ENCODE measurements at places on chromosomes 7 and 10.

- no peak for DNase-seq
Observed at GRCh38 chr10:24091256-24091655, 117.7 kb upstream of the KIAA1217 start.

- no peak for DNase-seq
Observed at GRCh38 chr7:17005271-17005670, 123.5 kb upstream of the AGR3 start.

GRCh38 chr10:97546456-97547270, 25.9 kb upstream of the ANKRD2 start:
- DNase-seq, result no peak

DNA sequence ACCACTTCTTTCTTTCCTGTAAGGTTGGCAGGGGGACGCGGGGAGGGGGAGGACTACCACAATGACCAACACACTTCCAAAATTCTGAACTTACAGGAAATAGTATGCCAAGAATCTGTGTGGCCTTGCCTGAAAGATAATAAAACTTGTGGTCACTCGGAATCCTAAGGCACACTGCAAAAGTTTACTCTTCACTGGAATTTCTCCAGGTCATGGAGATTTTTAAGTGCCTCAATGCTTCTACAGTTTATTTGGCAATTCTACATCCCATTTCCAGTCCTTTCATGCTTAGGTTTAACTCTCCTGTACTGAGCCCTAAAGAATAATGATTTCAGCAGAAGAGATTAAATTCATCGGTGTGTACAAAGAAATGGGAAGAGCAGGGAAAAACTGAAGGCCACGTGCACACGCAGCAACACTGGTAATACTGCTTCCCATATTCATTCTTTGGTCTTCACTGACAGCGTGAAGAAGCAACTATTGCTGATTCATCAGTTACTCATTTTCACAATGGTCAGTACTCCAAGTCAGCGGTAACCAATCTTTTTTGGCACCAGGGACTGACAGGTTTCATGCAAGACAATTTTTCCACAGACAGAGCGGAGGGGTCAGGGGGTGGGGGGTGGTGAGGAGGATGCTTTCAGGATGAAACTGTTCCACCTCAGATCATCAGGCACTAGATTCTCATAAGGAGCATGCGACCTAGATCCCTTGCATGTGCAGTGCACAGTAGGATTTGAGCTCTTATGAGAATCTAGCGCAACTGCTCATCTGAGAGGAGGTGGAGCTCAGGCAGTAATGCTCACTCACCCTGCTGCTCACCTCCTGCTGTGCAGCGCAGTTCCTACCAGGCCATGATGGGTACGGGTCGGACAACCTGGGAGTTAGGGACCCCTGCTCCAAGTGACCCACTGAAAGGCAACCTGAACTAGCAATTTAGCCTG, 9.8 kb downstream of the LARP4B start:
- DNase-seq, result no peak

DNA sequence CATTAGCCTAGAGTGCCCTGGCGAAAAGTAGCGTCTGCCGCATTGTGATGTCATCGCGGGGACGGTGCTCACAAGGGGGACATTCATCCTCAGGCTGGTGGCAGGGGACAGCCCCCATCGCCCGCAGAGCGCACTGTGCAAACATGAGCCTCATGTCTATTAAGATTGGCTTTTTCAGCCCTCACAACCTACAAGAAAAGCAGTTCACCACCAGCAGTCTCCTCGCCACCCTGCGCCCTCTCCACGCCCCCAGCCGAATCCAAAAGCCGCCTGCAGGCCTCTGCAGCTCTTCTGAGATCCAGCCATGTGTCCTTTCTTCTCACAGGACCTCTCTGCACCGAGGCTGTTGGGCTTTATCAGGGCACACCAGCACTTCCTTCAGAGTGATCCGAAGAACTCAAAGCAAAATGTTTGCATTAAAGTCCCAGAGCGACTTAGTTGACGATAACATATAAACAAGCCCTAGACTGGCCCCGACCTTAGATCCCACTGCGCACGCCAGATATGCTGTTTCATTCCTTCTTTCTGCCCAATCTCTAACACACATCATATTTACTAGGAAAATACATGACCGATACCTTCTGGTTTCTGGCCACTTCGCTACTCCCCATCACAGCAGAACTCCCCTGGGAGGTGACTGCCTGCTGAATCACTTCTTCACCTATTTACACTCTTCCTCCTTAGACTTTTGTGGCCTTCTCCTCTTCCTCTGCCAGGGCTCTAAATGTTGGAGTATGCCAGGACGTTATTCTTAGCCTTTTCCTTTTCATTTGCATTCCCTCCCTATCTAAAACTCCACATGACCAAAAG, 206.0 kb upstream of the SH2B2 start:
- no peak for DNase-seq

DNA sequence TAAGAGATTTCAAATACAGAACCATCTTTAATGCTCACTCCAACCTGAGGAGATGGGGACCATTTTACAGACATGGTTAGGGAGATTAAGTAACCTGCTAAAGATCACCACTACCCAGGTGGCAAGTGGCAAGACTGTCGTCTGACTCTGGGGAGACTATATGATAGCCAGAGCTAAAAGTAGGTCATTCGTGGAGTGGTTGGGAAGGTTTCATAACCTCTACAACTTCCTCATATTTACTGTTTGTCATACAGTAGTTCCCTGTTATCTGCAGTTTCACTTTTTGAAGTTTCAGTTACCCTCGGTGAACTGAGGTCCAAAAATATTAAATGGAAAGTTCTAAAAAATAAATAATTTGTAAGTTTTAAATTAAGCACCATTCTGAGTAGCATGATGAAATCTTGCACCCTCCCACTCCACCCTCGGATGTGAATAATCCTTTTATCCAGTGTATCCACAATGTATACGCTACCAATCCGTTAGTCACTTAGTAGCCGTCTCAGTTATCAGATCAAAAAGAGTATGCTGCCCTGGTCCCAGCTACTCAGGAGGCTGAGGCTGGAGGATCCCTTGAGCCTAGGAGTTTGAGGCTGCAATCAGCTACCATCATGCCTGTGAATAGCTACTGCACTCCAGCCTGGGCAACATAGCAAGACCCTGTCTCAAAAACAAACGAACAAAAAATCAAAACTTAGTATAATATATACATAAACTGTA, 14.9 kb upstream of the LGI1 start:
- no peak for DNase-seq

GRCh38 chr10:21534604-21535493, 817 bp downstream of the MLLT10 start:
- peak; percentile 36 for DNase-seq

DNA sequence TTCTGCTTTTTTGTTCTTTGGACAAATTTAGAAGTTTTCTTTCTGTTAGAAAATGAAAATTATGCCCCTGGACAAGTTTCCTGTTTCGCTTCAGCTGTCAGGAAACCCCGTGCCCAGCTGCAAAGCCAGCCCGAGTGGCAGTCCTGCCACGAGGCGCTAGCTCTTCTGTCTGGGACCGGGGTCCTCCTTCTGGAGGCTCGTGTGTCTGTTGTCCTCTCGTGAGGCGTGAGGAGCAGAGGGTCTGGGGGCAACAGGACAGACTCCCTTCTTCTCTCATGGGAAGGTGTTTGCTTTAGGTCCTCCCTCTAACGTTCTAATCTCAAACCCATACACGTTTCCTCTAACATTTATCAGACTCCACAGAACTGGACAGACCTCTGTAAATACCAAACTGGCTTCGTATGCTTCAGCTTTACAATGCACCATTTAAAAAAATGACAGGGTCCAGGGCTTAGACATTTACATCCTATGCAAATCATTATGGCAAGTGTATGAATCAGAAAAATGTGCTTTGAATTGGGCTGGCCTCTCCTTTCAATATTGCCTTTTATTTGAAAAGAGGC, 184.5 kb upstream of the SHH start:
- no peak for DNase-seq

- no peak for DNase-seq
Observed at GRCh38 chr7:18536486-18536885, 40.9 kb downstream of the HDAC9 start.

- no peak for DNase-seq
Observed at GRCh38 chr7:122919643-122920181, 33.5 kb upstream of the CADPS2 start.

GRCh38 chr7:28155964-28156363, 24.6 kb downstream of the JAZF1 start:
- DNase-seq, result no peak

DNA sequence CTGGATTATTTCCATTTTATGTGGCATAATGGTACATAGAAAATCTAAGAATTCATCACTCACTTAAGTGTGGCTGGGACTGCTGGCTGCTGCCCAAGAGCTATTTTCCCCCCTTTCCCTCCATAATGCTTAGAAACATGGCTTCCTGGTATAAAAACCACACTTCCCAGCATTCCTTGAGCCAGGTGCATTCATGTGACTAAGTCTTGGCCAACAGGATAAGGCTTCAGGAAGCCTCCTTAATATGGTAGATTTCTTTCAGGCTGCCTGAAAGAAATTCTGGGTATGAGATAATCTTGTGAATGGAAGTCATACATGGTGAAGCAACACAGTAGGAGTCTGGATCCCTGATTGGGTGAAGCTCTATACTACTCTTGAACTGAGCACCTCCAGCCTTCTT, 178.0 kb downstream of the JAZF1 start:
- no peak for DNase-seq

DNA sequence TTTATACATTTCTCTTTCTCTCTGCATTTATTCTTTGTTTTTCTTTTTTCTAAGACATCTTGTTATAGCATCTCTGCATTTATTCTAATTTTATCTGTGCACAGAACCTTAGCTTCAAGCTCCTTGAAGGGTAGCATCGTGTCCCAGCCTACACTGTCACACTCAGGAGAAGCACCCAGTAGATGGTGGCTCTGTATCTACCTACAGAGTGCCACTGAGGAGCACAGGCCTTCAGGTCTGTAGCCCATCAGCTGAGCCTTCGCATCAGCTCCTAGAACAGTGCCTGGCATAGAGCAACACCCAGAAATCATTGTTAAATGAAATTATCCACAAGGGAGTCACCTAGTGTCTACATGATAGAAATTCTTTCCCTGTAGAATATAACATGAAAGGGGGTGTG, 203.0 kb upstream of the KLF14 start:
- no peak for DNase-seq

GRCh38 chr10:105925045-105925785, 1239.3 kb downstream of the SORCS1 start:
- no peak for DNase-seq

DNA sequence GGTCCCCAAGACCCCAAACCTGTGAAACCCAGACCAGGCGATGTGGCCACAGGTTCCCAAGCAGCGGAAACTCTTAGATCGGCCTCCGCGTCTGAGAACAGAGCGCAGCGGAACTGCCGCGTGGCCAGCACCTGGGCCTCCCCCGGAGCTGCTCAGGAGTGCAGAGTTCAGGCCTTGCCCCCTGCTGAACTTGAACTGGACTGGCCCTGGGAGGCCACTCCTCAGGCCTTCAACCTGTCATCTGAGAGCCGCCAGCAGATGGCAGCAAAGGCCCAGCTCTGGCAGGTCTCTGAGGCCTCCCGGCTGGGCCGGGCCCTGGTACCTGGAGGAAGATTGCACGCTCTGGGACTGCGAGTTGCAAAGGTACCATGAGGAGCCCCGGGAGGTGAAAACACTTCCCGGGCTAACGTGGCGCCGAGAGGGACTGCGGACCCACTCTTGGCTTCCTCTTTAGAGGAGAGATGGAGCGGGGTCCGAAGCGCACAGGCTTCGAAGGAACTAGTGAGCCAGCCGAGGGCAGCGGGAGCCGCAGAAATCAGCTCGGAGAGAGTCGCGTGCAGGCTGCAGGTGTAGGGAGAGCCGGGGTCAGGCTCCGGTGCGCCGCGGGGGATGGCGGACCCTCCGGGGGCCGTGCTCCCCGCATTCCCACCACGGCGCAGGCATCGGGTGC, 89.2 kb downstream of the PAXIP1 start:
- peak; percentile 91 for DNase-seq

GRCh38 chr10:32189400-32190084, 133.3 kb upstream of the KIF5B start:
- DNase-seq, result no peak

All from activated CD4-positive, alpha-beta T cell treated with anti-CD3 and anti-CD28 coated beads, Interleukin-2, amount 50 U/mL, for 4 hours (primary cell).